SK-N-SH (cell line): ENCODE measurements at places on chromosomes 12 and 14.

DNA sequence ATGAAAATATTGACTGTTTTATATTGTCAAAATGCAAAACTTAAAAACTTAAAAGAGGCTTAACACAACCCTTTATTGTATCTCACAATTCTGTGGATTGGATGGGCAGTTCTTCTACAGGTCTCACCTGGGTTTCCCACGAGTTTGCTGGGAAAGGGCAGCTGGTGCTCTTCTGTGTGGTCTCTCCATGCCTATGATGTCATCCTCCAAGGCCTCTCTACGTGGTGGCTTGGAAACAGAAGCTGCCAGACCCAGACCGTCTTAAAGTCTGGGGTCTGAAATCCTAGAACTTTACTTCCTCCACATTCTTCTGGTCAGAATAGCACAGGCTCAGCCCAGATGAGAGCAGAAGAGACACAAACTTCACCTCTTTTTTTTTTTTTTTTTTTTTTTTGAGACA, 36.5 kb upstream of the KICS2 start:
- H3K36me3 ChIP-seq = no peaks in the 10 kb centered on the region
- H3K4me1 ChIP-seq = no peaks in the 10 kb centered on the region
- DNase-seq = no peak
- no peak overlapping the region for H3K27ac ChIP-seq
- no peak overlapping the region for H3K4me3 ChIP-seq
- no peaks in the 10 kb centered on the region for H3K27me3 ChIP-seq

- H3K4me3 ChIP-seq = no peak overlapping the region
- H3K27me3 ChIP-seq = no peaks in the 10 kb centered on the region
- H3K27ac ChIP-seq = no peak overlapping the region
These were observed 227.8 kb downstream of the ZFP36L1 start for GRCh38 chr14:68564826-68565759.

- H3K27ac ChIP-seq = no peak overlapping the region
- H3K4me1 ChIP-seq = no peaks in the 10 kb centered on the region
- H3K36me3 ChIP-seq = no peaks in the 10 kb centered on the region
- peaks cover 16% of the 10 kb centered on the region for H3K27me3 ChIP-seq
- peak; percentile 7 for DNase-seq
These were observed 6.9 kb downstream of the SMIM41 start for GRCh38 chr12:52086366-52086765.

GRCh38 chr12:107122452-107122958, 29.2 kb upstream of the CRY1 start:
- no peaks in the 10 kb centered on the region for H3K36me3 ChIP-seq
- DNase-seq = no peak
- no peaks in the 10 kb centered on the region for H3K4me1 ChIP-seq
- H3K27me3 ChIP-seq = peaks cover 11% of the 10 kb centered on the region; the same call in 1 of the 2 replicates
- H3K27ac ChIP-seq = no peak overlapping the region

GRCh38 chr12:21539797-21540196, 13.7 kb downstream of the SPX start:
- no peak for DNase-seq
- no peak overlapping the region for H3K4me3 ChIP-seq
- H3K27me3 ChIP-seq = peaks cover 9% of the 10 kb centered on the region; the same call in 1 of the 2 replicates
- no peaks in the 10 kb centered on the region for H3K36me3 ChIP-seq
- no peaks in the 10 kb centered on the region for H3K4me1 ChIP-seq

DNA sequence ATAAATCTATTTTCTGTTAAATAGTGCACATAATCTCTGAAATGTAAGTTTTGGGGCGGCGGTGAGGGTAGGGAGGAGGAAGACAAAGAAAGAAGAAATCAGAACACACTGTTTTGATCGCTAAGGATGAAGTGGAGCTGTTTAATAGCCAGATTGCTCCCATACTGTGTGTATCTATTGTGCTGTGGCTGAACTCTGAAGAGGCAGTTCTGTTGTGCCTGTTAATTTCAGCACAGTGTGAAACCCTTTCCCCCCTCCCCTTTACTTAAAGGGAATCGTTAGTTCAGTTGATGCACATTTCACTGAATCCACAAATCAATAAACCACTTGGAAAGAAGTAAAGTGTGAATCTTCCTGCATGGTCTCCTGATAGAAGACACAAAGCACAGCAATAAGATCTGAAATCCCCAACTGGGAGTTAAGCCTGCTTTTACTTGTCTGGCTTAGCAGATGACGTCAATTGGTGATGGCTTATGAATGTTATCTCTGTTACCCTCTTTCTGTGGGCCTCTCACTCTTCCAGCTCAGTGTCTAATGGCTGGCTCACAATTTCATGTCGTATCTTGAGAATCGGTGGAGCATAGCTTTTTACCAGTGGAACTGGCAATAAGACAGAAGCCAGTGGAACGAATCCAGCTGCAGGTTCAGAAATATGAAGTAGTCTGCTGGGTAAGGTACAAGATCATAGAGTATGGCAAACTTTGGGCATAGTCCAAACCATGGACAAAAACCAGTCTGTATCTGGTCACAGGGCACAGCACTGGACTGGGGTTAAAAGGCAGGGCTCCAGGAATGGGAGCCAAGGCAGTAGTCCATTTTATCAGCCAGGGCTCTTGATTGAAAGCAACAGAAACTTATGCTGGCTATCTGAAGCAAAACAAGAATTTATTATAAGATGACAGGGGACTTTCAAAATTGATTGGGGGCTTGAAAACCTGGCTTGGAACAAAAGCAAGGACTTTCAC, 413.5 kb upstream of the SEL1L start:
- DNase-seq = no peak
- H3K36me3 ChIP-seq = no peaks in the 10 kb centered on the region
- H3K27me3 ChIP-seq = no peaks in the 10 kb centered on the region
- no peak overlapping the region for H3K4me3 ChIP-seq
- H3K4me1 ChIP-seq = no peaks in the 10 kb centered on the region

DNA sequence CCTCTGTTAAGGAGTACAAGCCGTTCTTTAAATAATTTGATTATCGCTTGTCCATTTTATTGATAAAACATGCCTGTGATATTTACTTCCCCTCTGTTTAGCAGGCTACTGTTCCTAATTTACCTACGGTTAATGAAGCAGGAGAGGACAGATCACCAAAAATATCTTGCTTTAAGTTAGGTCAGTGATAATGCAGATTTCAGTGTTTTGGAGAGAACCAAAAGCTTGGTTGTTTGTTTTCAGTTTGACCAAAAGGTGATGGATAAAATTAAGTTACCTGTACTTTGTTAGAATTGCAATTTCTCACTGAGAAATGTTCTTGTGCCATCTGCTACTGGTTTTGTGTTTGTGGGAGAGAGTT, 958 bp downstream of the SPATS2 start:
- H3K4me3 ChIP-seq = peak overlapping the region; percentile 79
- H3K36me3 ChIP-seq = no peaks in the 10 kb centered on the region; the same call in 1 of the 2 replicates
- DNase-seq = no peak
- H3K27me3 ChIP-seq = no peaks in the 10 kb centered on the region
- H3K27ac ChIP-seq = peak overlapping the region; percentile 90

DNA sequence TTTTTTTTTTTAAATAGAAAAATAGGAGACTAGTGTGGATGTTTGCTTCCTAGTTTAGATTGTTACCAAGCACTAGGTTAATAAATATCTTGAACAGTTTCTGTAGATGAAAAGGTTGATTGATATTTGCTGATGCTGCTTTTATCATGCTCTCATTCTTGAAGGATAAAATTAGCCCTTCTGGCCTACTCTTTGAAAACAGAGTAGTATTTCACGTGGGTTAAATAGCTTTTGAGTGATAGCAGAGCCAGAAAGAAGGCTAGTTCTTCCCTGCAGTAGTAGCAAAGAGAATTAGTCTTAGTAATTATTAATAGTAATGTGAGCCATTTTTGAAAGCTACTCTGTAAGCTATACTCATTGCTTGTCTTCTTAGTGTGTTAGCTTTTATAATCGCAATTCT, 5.2 kb downstream of the NEDD1 start:
- no peak for DNase-seq
- no peak overlapping the region for H3K27ac ChIP-seq
- H3K36me3 ChIP-seq = peaks cover 16% of the 10 kb centered on the region
- H3K4me1 ChIP-seq = peaks cover 12% of the 10 kb centered on the region
- H3K4me3 ChIP-seq = no peak overlapping the region
- H3K27me3 ChIP-seq = no peaks in the 10 kb centered on the region

GRCh38 chr12:22289250-22289649, 45.3 kb downstream of the ST8SIA1 start:
- no peaks in the 10 kb centered on the region for H3K36me3 ChIP-seq
- H3K27me3 ChIP-seq = peaks cover 8% of the 10 kb centered on the region; the same call in 1 of the 2 replicates
- DNase-seq = no peak
- no peak overlapping the region for H3K4me3 ChIP-seq
- 0 out of 2 replicates have a peak, but pooled peaks cover 6% of the 10 kb centered on the region for H3K4me1 ChIP-seq

- no peak overlapping the region for H3K27ac ChIP-seq
- no peak for DNase-seq
- no peaks in the 10 kb centered on the region for H3K4me1 ChIP-seq
These were observed 74.3 kb upstream of the ST8SIA1 start for GRCh38 chr12:22408610-22409376.

DNA sequence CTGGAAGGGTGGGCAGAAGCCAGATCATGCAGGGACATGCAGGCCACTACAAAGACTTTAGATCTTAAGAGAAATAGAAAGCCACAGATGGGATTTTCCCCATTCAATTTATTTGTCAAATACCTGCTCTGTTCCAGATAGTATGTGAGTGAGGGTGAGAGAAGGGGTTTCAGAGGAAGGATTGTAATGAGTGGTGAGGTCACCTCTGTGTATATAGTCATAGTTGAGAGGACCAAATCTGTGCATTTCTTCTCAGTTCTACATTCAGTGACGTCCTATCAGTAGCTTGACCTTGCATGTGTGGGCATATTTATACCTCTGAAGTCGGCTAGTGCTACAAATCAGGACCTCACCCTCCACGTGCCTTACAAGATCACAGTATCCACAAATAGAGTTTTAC, 31.2 kb upstream of the RBM19 start:
- no peaks in the 10 kb centered on the region for H3K4me1 ChIP-seq
- H3K27me3 ChIP-seq = peaks cover 16% of the 10 kb centered on the region; the same call in 1 of the 2 replicates
- H3K36me3 ChIP-seq = no peaks in the 10 kb centered on the region
- H3K27ac ChIP-seq = no peak overlapping the region

DNA sequence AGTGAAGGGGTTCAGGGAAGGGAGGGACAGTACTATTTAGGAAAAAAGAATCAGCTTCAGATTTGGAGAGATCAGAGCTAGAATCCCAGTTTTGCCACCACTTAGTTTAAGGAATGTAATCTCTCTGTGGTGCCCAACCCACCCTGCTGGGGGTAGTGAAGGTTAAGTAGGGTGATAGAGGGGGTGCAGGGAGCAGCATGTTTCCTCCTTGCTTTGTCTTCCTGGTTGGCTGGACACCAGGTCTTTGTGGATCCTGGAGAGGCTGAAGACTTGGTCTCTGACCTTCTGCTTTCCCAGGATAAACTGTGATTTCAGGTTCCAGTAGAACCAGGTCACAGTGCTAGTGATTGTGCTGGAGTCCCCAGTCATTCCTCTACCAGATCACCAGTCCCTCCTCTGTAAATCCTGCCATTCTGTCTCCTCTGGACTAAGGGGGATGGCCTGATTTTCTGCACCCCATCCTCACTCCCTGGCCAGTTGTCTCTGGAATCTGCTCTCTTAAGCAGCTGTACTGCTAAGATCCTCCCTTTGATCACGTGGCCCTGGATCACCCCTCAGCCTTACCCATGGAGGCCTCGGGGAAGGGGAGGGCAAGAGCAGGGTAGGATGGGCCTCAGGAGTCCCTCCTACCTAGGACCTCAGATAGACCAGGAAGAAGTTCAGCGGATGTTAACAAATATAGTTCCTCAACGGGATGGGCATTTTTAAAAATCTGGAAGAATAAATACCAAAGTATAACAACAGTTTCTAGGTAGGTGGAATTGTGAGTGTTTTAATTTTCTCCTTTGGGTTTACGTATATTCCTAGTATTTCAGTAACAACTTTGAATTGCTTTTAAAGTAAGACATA, 3.1 kb downstream of the MAP3K12 start:
- no peaks in the 10 kb centered on the region for H3K27me3 ChIP-seq
- H3K27ac ChIP-seq = peak overlapping the region; percentile 6; the same call in 1 of the 2 replicates
- H3K36me3 ChIP-seq = peaks cover 3% of the 10 kb centered on the region; the same call in 1 of the 2 replicates

DNA sequence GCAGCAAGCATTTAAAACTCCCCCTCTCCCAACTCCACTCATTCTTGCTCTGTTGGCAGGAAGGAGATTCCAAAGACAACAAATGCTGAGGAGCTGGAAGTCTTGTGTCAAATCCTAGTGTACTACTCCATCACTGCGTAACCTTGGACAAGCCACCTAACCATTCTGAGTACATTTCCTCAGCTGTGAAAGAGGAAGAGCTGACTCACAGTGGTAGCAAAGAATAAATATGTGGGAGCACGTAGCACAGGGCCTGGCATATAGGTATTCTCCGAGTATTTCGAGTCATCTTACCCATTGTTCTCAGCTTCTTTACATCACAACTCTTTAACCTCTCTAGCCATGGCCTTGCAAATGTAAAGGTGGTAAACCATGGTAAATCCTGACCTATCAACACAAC, 28.7 kb downstream of the EGLN3 start:
- no peaks in the 10 kb centered on the region for H3K36me3 ChIP-seq
- H3K4me1 ChIP-seq = peaks cover 13% of the 10 kb centered on the region
- no peaks in the 10 kb centered on the region for H3K27me3 ChIP-seq
- no peak overlapping the region for H3K4me3 ChIP-seq
- DNase-seq = no peak

- H3K27ac ChIP-seq = no peak overlapping the region
- DNase-seq = no peak
- peaks cover 12% of the 10 kb centered on the region; the same call in 1 of the 2 replicates for H3K4me1 ChIP-seq
- peaks cover 89% of the 10 kb centered on the region for H3K36me3 ChIP-seq
- no peak overlapping the region for H3K4me3 ChIP-seq
These were observed 29.2 kb downstream of the MDM2 start for GRCh38 chr12:68837215-68837614.

GRCh38 chr14:54366736-54367735, 29.8 kb upstream of the CDKN3 start:
- H3K4me1 ChIP-seq = peaks cover 7% of the 10 kb centered on the region; the same call in 1 of the 2 replicates
- H3K36me3 ChIP-seq = no peaks in the 10 kb centered on the region
- H3K27ac ChIP-seq = no peak overlapping the region

DNA sequence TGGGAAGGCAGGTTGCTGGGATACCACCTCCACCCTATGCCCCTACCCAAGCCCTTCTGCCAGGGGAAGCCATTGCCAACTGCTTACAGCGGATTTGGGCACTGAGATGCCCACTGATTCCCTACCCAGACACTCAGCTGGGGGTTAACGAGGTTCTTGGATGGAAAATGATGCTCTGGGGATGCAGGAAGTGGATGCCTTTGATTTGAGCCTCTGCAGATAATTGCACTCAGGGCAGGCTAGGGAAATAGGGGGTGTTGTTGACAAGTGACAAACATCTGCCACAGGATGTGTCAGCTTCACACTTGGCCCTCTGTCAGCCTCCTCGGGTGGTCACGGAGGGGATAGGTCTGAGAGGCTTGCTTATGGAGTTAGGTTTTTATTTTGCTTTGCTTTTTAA, 57.4 kb downstream of the RPH3A start:
- H3K4me1 ChIP-seq = no peaks in the 10 kb centered on the region
- DNase-seq = peak; percentile 15
- no peak overlapping the region for H3K27ac ChIP-seq
- peaks cover 5% of the 10 kb centered on the region; the same call in 1 of the 2 replicates for H3K27me3 ChIP-seq
- no peak overlapping the region for H3K4me3 ChIP-seq
- H3K36me3 ChIP-seq = no peaks in the 10 kb centered on the region

GRCh38 chr14:57686304-57686703, 179.6 kb downstream of the SLC35F4 start:
- no peak overlapping the region for H3K27ac ChIP-seq
- no peaks in the 10 kb centered on the region for H3K36me3 ChIP-seq
- no peaks in the 10 kb centered on the region for H3K27me3 ChIP-seq
- H3K4me1 ChIP-seq = no peaks in the 10 kb centered on the region
- DNase-seq = no peak
- H3K4me3 ChIP-seq = no peak overlapping the region

- H3K27me3 ChIP-seq = no peaks in the 10 kb centered on the region
- no peak overlapping the region for H3K27ac ChIP-seq
- DNase-seq = peak; percentile 38
- H3K4me1 ChIP-seq = no peaks in the 10 kb centered on the region
- H3K4me3 ChIP-seq = no peak overlapping the region
- H3K36me3 ChIP-seq = no peaks in the 10 kb centered on the region
These were observed 1176.7 kb upstream of the SEL1L start for GRCh38 chr14:82710267-82710841.
